Adipocyte (in vitro differentiated cells): ENCODE measurements at places on chromosomes 2 and 18.

- peak; percentile 68 for DNase-seq
Observed at GRCh38 chr2:121561617-121562268, 31.1 kb downstream of the RNU4ATAC start.

GRCh38 chr18:36135264-36135663, 5.6 kb downstream of the ELP2 start:
- DNase-seq = no peak

- peak; percentile 97 for DNase-seq
Observed at GRCh38 chr2:43075054-43075593, 151.3 kb downstream of the ZFP36L2 start.

GRCh38 chr2:46706264-46706983, 209.2 kb downstream of the MCFD2 start:
- peak; percentile 52 for DNase-seq

DNA sequence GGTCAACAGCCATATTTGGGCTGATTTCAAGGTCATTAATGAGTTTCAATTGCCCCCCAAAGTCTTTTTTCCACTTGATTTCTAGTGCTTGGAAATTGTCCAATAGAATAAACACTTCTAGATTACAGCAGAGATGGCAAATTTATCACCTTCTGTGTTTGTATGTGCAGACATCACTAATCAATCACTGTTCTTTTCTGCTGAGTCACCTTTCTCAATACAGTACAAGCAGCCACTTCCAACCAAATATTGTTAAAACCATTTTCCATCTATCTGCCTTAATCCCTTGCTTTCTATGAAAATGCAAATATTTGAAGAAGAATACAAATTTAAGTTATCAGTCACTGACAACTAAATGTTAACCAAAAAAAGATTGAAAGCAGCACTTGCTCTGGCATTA, 40.2 kb upstream of the ZNF521 start:
- no peak for DNase-seq

DNA sequence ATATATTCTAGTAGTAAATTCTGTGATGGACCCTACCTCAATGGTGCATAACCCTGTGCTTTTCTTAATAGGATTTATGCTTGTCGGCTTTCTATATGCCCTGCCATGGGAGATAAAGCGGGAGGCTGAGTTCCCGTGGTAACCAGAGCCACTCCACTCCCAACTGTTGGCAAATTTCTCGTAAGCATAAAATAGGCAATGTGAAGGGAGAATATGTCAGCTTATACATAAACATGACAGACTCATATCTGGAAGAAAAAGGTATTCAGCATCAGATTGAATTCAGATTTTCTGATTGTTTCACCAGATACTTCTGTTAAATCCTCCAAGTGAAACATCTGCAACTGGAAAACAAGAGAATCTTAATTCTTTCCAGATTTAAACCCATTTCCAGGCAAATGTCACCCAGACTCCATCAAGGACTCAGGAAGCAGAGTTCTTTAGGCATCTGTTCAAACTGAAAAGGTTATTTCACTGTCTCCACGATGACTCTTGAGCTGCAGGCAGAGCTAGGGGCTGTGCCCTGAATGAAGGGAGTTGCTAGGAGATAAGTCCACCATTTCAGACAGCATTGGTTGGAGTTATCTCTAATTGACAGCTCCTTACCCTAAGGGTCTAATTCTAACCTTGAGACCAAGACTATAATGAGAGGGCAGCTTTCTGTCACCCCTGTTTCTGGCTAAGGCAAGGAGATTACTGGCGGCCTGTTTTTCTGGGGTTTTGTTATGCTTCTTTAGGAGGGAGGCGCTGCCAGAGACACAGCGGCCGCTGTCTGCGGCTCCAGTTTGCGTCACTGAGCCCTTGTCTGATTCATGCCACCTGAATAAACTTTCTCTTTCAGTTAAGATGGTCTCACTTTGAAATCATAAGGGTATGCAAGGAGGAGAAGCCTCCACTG, 381.3 kb downstream of the SOX11 start:
- peak; percentile 52 for DNase-seq

DNA sequence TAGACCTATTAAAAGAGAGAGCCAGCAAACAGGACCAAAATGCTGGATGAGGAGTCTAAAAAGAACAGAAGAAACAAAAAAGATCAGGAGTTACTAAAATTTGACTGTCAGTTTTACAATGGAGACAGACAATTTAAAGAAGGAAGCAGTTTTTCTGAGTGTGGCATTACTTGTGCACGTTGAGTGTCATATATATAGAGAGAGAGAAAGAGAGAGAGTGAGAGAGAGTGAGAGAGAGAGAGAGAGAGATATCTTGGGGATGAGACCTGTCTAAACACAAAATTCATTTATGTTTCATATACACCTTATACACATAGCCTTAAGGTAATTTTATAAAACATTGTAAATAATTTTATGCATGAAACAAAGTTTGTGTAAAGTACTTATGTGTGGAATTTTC, 2.1 kb upstream of the GALNT3 start:
- no peak for DNase-seq

- peak; percentile 82 for DNase-seq
Observed at GRCh38 chr18:23231340-23232021, 96.2 kb downstream of the CABLES1 start.

GRCh38 chr2:108074946-108075345, 88.6 kb downstream of the SLC5A7 start:
- DNase-seq = no peak

DNA sequence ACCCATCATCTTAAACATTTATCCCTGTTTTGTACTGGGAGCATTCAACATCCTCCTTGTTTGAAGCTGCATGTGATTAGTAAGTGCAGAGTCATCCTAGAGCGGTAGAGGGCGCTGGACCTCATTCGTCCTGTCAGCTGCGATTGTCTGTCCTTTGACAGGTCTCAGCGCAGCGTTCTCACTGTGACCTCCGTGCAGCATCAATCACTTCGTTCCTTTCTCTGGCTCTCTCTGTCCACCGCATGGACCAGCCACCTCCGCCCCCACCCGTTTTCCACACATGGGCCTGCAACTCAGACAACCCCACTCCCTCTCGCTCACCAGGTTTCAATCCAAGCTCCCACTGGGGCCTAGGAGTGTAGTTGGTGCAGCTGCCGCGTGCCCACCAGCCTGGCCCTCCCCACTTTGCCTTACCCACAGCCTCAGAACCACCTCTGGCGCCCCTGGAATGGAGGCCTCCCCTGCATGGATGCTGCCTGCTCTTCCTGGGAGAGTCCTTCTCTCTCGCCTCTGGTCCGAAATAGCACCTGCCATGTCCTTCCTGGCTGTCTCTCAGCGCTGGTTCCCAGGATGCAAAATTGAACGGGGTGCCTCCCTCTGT, 90.5 kb downstream of the NDUFA10 start:
- DNase-seq = peak; percentile 52
